Activated CD8-positive, alpha-beta T cell treated with anti-CD3 and anti-CD28 coated beads for 36 hours (primary cell): ENCODE measurements at places on chromosomes 1 and 21. TPM values are rescaled to one million over a fixed set of nuclear protein-coding genes. Genes with fewer than 3 reads are reported as not detected.

GRCh38 chr1:95085376-95085775, 12.6 kb upstream of the ALG14 start:
- DNase-seq, result no peak

GRCh38 chr1:166925810-166926478, 49.4 kb downstream of the ILDR2 start:
- DNase-seq, result no peak

GRCh38 chr1:180926164-180926981, 13.7 kb downstream of the KIAA1614 start:
- DNase-seq, result peak; percentile 44

GRCh38 chr1:56547473-56547872, 31.9 kb downstream of the PLPP3 start:
- DNase-seq, result no peak

- DNase-seq, result no peak
Observed at GRCh38 chr21:16571594-16571993, 841.8 kb downstream of the USP25 start.

DNA sequence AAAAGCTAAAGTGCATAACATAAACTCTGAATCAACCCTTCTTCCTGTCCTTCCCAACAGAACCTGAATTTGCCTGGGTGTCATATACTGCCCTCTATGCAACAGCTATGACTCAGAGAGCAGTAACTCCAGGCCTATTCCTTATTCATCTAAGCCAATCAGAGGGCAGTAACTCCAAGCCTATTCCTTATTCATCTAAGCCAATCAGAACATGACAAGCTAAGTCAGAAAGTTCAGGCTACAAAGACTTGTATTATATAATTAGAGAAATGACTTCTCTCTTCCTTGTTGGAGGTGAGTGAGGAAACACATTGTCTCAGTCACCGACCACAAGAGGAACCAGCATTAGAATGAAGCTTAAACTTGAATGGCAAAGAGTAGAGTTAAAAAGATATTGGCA, 26.2 kb upstream of the TADA1 start:
- DNase-seq, result no peak

DNA sequence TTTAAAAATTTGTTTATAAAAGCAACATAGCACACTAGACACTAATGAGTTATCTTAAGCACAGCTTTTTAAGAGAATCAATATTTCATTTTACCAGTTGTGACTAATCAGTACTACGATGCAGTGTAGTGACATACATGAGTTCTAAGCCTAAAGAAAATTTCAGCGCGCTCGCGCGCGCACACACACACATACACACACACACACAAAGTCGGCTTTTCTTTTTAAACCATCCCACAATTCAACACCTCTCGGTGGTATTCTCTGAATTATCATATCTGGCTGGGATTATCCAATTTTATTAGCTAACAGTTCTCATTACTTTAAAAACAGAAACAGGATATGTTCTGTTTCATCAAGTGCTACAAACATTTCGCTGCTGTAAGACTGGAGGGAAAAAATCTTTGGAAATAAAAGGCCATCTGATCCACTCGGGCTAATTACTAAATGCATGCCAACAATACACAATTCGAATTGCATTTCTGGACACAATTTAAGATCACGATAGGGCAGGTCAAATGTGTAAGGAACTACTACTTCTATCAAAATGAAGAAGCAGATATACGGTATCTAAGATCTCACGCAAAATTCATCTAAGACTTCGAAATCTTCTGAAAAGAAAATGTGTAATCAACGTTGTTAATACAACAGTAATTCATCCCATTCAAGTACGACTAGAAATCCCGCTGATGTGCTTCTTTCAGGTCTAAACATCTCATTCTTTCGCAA, 1.2 kb downstream of the TUT4 start:
- peak; percentile 75 for DNase-seq

DNA sequence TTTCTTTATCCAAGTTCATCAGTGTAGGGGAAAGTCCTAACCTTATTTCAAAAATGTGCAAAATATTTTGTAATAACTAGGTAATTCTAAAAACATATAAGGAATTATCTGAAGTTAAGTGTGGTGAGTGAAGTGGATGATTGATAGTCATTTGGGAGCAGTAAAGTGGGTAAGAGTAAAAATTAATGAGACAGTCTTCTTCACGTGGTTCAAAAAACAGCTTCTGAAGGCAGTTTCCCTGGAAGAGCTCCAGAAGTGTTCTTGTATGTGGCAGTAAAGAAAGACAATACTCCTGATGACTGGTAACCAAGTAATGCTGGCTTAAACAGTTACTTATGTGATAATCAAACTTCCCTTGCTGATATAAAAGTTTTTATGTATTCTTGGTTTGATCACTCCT, 50.3 kb downstream of the LEPR start:
- DNase-seq, result no peak

DNA sequence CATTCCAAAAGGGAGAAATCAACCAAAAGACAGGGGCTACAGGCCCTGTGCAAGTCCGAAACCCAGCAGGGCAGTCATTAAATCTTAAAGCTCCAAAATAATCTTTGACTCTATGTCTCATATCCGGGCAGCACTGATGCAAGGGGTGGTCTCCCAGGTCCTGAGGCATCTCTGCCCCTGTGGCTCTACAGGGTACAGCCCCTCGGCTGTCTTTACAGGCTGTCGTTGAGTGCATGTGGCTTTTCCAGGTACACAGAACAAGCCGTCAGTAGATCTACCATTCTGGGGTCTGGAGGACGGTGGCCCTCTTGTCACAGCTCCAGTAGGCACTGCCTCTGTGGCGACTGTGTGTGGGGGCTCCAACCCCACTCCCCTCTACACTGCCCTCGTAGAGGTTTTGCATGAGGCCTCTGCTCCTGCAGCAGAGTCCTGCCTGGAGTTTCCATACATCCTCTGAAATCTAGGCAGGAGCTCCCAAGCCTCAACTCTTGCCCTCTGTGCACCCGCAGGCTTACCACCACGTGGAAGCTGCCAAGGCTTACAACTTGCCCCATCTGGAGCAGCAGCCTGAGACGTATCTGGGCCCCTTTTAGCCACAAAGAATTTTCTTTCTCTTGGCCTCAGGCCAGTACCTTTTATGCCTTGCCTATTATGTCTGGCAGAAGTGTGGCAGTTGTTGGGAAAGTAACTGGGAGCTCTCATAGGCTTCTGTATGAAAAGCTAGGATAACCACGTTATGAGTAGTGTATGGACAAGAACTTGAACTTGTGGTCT, 52.5 kb downstream of the POU2F1 start:
- no peak for DNase-seq

- peak; percentile 25 for DNase-seq
Observed at GRCh38 chr1:169364948-169365347, 2.6 kb downstream of the NME7 start.

DNA sequence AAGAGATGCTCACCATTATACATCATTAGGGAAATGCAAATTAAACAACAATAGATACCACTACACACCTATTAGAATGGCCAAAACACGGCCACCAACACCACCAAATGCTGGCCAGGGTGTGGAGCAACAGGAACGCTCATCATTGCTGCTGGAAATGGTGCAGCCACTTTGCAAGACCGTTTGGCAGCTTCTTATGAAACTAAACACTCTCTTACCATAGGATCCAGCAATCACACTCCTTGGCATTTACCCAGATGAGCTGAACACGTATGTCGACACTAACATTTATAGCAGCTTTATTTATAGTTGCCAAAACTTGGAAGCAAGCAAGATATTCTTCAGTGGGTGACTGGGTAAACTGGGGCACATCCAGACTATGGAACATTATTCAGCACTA, 28.9 kb upstream of the ADARB1 start:
- no peak for DNase-seq

GRCh38 chr1:40665335-40666171, at the start of gene RIMS3:
RIMS3 (minus strand) TSS chr1:40665682; CDS start chr1:40641925, 23,757 bp downstream.
- DNase-seq, result peak; percentile 85

DNA sequence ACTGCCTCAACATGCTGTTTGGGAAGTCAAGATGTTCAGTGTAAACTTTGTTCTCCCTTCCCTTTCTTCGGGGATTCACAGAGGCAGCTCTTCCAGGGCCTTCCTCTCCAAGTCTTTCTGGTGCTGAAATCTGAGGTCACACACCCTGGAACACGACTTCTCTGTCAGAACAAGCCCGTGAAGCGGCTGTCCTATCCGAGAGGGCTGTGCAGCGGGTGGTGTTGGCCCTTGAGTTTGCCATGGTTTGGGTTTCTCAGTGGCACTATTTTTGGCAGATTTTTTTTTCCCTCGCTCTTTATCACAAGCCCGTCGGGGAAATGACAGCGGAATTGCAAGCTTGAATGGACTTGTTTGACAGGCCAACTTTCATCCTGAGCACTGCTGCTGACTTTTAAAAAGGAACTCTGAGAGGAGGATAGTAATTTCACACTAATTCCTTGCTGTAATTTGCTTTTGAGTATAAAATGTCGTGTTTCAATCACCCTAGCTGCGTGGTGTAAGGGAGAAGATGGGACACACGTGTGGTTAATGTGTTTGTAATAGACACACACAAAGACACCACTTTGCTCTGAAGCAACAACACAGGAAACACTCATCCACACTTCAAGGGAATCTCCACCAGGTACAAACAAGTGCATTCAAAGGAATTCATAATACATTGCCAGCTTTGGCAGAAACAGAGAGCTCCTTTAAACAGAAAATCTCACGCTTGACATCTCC, 60.1 kb upstream of the TARBP1 start:
- DNase-seq, result no peak

DNA sequence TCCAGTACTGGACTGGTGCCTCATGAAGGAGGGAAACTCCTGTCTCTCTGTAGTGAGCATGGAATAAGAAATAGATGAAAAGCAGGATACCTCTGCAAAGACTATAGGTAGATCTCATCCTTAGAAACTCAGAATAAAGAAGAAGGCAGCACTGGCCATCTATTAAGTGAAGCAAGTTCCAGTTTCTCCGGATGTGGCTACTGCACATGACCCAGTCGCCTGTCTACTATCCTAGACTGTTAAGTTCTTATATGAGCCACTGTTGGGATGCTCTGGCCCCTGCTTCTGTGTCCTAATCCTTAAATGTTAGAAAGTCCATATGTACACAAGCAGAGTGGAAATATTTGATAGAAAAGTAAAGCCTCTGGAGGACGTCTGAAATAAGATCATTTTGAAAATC, 2.2 kb downstream of the FASLG start:
- DNase-seq, result no peak

DNA sequence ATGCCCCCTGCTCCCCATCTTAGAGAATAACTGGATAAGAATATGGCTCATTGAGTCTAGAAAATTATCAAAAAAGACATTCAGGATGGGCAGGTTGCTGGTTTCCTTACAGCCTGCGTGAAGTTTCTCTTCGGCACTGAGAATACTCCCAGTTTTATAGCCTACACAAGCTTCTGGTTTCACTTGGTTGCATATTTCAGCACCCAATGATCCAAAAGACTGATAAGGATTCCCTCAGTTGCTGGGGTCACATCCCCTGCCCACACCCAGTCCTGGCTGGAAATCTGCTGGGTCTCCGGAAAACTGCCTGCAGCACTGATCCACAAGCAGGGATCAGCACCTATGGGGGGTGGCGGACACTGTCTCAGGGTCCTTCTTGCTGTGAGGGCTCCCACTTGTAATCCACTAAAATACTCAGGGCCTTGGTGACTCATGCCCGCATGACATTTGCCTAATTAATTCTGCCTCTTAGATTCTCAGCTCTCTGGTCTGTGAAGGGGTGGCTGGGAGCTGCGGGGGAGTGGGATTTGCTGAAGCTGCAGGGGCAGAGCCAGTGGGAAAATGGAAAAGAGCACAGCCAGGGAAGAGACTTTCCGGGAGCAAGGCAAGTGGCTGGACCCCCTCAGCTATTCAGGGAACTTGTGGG, 142.5 kb downstream of the ZNF648 start:
- no peak for DNase-seq

GRCh38 chr1:67745875-67746698, 61.1 kb downstream of the GADD45A start:
- no peak for DNase-seq

DNA sequence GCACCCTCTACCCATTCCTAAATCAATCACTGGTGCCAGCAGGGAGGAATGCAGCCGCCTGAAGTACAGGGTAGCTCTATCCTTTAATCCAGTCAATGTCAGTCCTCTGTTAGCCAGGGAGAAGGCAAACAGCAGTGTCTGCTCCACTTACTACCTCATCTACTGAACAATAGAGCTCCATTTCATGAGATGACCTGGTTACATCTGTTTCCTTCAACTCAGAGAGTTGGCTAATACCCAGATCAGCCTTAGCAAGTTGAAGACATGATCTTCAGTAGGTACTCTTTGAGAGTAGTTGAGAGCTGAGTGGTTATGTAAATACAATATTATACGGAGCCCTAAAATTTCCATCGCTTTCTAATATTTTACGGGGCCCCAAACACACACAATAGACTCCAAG, 46.1 kb upstream of the CD34 start:
- no peak for DNase-seq

- no peak for DNase-seq
Observed at GRCh38 chr1:24896176-24896575, 33.9 kb downstream of the RUNX3 start.

DNA sequence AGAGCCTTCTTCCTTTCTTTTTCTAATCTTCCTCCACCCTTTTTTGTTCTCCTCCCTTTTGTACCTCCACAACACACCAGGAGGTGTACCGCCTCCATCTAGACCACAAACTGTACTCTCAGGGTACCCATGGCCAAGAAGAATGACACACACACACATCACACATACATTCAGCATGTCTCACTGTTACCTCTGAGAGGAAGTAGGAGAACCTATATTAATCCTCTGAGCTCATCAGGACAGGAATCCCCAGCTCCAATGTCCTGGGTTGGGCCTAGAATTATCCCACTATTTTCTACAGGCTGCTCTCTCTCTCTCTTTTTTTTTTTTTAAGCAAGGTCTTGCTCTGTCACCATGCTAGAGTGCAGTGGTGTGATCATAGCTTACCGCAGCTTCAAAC, 36.7 kb downstream of the ATP2B4 start:
- peak; percentile 66 for DNase-seq

TMEM125 gene
- 0.81 TPM for total RNA-seq

ITLN2 gene
- not detected for total RNA-seq

MEX3A gene
- 0.83 TPM for total RNA-seq

PBX1 gene
- not detected for total RNA-seq

LRRC42 gene
- total RNA-seq, result 29.6 TPM

DENND2D gene
- total RNA-seq, result 208 TPM

OR2T2 gene
- total RNA-seq, result not detected

JTB gene
- total RNA-seq, result 153 TPM

USP33 gene
- total RNA-seq, result 35.8 TPM

MAP3K7CL gene
- total RNA-seq, result 4.7 TPM

AIRE gene
- total RNA-seq, result not detected

OR2T11 gene
- not detected for total RNA-seq
